ENCODE measurements at places on chromosomes 6 and 20. TPM values are rescaled to one million over a fixed set of nuclear protein-coding genes. Genes with fewer than 3 reads are reported as not detected.

DNA sequence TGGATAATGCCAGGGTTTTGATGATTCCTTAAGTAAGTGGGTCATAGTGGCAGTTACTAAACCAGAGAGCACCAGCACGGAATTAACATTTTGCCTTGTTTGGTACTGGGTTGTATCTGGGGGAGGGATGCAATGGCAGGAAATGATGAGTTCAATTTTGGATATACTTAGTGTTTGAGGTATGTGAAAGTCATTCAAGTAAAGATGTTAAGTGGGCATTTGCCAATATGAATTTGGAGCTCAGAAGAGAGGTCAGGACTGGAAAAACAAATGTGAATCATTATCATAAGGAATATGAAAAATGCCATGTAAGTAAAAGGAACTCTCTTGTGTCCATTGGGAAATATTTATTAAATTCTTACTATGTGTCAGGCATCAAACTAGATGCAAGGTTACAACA lies 6.2 kb downstream of the PXT1 start:
- no peak for DNase-seq

The DACT2 gene
- not detected for polyA plus RNA-seq

DNA sequence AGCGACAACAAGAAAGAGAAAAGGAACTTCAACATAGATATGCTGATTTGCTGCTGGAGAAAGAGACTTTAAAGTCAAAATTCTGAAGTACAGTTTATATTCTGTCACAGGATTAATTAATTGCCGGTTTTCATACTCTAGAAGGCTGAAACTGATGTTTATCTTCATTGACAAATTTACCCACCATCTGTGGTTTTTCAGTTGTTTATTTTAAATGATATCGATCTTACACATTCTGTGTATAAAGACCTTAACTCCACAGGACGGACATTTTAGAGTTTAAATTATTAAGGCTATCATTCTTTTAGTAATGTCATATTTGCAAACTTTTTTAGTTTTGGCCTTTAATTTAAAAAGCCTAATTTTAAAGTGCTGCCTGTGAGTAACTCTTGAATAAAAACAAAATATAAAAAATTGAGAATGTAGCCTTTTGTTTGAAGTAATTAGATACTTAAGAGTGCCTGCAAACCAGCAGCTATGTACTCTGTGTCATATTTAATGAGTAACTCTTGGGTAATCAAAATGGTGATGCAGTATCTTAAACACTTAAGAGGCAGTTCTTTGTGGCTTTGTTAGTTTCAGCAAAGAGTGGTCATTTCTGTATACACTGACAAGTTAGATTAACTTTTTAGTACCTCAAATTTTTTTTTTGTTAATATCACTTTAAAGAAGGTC lies 59.3 kb downstream of the CDC5L start:
- DNase-seq = no peak

DNA sequence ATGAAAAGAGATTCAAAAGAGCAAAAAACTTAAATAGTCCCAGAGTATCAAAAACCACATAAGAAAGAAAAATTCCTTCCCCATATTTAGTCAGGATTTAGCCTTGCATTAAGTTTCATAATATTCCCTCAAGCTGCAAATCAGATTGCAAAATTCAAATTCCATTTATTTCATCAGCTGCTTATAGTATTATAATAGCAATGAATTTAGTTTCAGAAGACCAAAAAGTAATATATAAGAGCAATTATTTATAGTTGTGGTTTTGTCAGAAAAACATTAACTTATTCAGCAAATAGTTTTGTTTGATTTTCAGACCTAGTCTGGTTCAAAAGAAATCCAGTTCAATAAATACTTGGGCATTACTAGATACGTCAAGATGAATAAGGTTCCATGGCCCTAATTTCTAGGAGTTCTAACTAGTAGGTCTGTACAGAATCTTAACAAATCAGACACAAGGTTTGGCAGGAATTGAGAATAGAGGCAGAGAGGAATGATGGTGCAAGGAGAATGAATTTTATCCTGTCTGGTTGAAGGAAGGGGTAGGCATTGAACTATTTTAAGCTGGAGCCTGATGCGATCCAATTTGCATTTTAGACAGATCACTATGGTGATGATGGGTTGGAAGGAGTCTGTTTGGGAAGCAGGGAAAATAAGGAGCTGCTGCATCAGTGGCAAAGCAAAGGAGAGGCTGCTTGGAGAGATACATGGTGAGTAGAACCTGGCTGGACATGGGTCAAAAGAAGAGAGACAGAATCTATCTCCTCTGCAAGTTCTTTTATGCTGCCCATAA lies 163.9 kb upstream of the STXBP5 start:
- DNase-seq = no peak

The RIPOR3 gene
- not detected for polyA plus RNA-seq

DNA sequence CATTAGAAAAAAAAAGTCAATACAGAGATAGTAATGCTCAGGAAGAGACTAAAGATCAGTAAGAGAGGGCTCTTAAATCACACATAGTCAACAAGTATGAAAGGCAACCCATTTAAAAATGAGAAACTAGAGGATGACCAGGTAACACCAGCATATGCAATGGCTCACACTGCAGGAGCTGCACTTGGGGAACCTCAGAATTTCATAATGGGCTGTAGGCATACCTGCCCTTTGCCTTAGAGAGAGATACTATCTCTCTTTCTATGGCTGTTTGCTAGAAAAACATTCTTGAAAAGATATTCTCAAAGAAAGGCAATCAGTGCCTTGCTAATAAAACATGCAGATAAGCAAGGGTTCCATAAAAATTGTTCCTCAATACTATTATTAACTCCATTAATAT lies 33.2 kb downstream of the HMGCLL1 start:
- no peak for DNase-seq

DNA sequence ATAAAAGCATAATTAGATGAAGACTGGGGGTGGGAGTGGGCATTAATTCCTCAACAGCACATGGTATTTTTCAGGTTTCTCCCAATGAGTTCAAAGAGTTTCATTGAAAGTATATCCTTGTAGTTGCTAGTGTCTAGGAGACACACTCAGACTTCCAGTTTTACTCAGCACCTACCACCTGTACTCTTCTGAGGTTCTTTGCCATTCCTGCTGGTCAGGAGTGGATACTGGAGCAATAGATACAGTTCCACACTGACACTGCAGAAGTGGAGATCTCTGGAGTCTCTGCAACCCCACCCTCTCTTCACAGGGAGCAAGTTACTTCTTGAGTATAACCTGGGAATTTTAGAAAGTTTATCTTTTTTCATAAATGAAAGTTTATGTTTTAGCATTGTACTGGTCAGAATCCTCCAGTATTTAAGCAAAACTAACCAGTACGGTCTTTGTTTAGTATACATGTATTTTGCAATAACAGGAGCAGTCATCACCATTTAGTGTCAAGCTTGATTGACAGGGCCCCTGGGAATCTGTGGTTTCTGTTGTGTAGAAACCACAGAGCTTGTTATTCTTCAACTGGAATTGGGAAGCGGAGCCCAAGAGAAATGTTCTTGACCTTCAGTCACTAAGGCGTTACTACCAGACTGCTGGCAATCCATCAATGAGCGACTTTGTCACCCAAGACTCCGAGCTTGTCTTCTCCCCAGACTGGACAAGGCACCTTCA lies 148.1 kb downstream of the ZDHHC14 start:
- DNase-seq = peak; percentile 84

DNA sequence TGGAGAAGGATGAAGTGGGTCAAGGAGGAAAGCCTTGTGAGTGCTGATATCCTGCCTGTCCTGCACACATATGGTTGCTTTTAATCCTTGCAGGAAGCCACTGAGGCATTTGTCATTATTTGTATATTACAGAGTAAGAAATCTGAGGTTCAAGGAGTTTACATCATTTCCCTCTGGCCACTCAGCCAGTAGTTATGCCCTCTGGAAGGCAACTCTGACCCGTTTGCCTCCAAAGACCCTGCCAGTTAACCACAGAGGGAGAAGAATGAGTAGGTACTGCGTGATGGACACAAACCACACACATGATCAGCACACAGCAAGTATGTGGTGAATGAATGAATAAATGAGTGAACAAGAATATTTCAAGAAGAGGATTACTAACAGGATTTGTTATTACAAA lies 7.9 kb upstream of the FAM210B start:
- no peak for DNase-seq

DNA sequence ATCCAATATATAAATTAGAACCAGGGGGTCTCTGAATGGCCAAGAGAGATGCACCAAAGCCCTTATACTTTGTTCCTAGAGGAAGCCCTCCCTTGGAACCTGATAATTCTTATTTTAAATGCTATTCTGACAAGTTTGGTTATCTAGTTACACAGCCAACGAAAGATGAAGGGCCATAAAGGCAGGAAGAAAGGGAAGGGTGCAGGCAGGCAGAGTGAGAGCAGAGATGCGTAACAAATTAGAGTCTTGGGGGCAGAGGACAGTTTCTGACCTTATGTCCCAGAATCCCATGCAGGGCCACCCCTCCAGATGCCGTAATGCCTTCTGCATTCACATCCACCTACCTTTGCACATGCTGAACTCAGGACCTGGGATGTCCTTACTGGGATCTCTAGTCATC lies 344.6 kb upstream of the ARID1B start:
- DNase-seq = no peak

- DNase-seq = no peak
Observed at GRCh38 chr6:70079241-70079640, 212.9 kb downstream of the COL19A1 start.

GRCh38 chr20:14538433-14538832 lies 201.0 kb upstream of the FLRT3 start:
- DNase-seq = no peak

DNA sequence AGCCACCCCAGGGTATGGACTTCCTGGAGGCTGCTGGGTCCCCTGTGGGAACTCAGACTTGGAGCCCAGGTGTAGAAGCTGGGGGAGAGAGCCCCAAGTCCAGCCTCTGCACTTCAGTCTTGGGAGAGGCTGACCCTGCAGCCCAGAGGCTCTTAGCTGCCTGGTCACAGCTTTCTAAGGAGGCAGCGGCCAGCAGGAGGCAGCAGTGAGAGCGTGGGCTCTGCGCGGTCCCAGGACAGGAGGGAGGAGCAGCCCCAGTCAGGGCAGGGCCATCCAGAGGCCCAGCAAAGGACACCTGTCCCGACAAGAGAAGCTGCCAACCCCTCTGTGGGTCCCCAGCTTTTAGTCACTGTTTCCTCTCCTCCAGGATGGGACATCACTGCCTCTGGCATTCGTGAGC lies 9.4 kb downstream of the TREML2 start:
- DNase-seq = peak; percentile 44

GRCh38 chr20:57663241-57663640 lies 43.0 kb upstream of the ZBP1 start:
- no peak for DNase-seq

The B4GALT5 gene
- 2.7 TPM for polyA plus RNA-seq

- no peak for DNase-seq
Observed at GRCh38 chr20:45372241-45372640, 5.9 kb downstream of the TP53TG5 start.

DNA sequence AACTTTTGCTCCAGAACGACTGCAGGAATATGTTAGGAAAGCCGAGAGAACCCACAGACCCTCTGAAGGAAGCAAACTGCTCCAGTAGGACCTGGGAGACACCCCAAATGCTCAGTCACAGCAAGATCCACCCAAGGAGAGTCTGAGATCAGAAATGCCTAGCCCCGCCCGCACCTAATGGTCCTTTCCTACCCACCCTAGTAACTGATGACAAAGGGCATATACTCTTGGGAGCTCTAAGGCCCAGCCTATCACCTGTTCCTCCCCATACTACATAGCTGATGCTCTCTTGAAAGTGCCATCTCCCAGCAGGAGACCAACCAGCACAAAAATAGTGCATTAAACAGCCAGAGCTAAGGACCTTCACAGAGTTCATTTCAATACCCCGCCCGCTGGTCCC lies 67.6 kb downstream of the CD2AP start:
- DNase-seq = no peak

- no peak for DNase-seq
Observed at GRCh38 chr6:3724451-3725144, 26.9 kb downstream of the PXDC1 start.

The TPBG gene
- polyA plus RNA-seq = 0.52 TPM

- DNase-seq = no peak
Observed at GRCh38 chr6:2676048-2676447, 74.7 kb downstream of the MYLK4 start.

The STMND1 gene
- polyA plus RNA-seq = not detected

The PLCB4 gene
- not detected for polyA plus RNA-seq
